KBM-7 (cell line): ENCODE measurements at places on chromosomes 16 and 17.
A peak's percentile ranks its signal among the peaks of the same experiment; 100 is the strongest.

- peak; percentile 79 for DNase-seq
Measured at GRCh38 chr17:10149573-10150399, 48.6 kb downstream of the GAS7 start.

DNA sequence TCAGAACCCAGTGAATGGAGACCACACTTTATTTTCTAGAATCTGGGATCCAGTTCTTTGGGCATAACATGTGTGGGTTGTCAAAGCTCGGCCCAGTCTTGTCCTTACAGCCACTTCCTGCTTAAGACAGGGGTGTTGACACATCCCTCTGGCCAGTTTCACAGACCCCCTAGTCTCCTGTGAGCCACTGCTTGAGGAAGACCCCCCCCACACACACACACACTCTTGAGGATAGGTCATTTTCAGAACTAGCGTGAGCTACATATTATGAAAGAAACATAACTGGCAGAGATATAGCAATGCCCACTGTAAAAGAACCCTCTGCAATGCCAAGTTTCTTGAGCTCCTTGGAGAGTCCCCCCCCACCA lies 3.2 kb upstream of the PDK2 start:
- DNase-seq: no peak

DNA sequence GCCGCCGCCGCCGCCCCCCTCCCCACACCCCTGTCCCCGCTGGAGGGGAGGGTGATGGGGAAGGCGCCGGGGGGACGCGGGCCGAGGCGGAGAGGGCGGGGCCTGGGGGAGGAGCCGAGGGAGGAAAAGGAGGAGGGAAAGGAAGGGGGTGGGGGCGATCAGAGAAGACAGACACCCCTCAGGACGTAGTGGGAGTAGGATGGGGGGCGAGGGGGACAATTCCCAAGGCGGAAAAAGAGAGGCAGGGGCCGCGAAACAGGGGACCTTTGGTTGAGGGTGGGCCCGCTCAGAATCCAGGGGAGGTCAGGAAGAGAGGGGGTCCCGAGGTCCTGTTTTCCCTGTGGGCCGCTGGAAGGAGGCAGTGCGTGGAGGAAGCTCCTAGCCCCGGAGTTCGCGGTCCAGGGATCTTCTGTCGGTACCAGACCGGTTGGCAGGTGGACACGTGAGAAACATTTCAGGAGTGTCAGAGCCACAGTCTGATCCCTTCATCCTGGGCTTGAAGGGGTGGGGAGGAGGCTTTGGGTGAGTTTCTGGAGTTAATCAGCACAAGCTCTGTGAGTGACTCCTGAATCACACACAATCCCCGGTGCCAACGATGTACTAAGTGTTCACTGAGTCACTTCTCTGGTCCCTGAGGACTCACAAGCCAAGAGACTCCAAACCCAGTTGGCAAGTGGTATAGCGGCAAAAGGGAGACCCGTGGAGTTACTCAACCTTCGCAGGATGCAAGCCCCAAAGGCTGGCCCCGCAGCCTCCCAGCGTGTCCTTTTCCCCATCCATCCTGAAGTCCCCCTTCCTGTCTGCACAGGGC lies at the start of gene XYLT1:
XYLT1 (minus strand) TSS at position 53 of the 811 bp plus-strand sequence. CDS start 164 bp downstream, outside the sequence.
- DNase-seq: peak; percentile 11

GRCh38 chr16:55871411-55872038 lies 3.6 kb downstream of the CES5A start:
- no peak for DNase-seq

DNA sequence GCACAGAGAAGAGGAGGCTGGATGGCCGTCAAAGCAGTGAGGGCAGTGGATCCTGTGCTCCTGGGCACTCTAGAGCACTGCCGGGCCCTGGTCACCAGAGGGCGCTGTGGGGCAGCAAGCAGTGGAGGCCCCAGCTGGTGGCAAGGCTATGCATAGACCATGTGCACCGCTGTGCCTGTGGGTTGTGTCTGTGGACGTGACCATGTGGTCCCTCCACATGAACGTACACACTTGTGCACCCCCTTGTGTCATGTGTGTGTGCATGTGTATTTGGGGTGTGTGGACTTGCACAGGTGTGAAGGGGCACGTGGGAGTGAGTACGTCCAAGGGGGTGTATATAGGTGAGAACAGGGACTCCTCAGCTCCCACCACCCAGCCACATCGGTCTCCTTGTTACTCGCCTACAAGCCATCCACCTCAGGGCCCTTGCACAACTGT lies 4.4 kb upstream of the MAP2K3 start:
- peak; percentile 85 for DNase-seq

DNA sequence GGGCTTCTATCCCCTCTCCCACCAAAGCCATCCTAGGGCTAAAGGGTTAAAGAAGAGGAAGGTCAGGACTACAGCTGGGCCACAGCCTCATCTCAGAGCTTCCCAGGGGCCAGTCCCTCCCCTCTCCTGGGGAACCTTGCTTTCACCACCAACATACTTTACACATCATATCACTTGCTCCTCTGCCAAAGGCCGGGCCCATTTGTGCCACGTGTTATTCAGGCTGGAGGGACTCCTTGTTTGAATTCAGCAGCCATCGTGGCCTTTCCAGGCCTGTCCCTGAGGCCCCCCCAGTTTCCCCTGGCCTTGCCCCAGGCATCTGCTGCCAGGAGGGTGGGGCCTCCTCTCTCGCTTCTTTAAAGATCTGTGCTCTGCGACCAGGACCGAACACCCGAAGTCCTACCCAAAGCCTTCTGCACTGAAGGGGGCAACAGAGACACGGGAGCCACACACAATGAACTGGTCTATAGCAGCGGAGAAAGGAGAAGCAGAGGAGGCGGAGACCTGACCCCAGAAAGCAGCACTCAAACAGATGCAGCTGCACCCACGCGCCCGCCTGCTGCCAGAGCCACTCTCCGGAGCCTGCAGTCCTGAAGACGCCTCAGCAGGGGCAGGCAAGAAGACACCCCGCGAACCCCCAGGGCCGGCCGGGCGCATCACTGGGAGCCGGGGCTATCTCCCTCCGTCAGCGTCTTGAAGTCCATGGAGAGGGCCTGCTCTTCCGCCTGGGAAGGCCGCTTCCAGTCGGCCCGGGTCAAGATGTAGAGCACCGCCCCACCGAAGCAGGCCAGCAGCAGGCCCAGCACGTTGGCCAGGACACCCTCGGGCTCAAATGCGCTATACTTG lies 12.1 kb downstream of the CYB561 start:
- DNase-seq: peak; percentile 72

DNA sequence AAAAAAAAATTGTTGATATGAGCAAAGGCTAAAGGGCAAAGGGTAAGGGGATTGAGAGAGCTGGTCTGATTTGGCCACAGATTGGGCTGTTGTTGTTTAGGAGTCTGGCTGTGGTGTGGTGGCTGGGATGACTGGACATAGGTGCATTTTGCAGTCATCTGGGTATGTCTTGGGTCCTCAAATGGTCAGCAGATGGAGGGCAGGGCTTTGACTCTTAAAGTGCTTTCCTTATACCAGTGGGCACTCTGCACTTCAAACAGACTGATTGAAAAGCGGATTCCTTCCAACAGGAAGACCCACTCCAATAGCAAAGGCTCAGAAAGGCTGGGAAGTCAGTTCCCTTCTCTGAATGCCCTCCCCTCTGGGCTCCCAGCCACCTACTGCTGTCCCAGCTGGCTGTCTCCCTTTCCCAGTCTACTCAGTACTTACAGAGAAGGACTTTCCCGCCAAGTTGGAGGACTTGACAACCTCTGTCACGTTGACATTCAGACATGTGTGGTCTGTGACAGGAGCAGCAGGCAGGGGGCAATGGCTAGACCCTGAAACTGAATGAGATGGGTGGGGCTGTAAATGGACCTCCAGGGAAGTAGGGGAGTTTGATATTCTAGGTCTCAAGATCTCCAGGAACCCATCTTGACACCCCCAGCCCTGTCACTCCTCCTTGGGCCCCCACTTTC lies 19.6 kb upstream of the MFSD6L start:
- no peak for DNase-seq

- DNase-seq: no peak
Measured at GRCh38 chr17:75353176-75353575, 52.3 kb downstream of the GRB2 start.
